ENCODE measurements at places on chromosomes 7 and 10. TPM values are rescaled to one million over a fixed set of nuclear protein-coding genes. Genes with fewer than 3 reads are reported as not detected.

Gene DPYSL4
- 32.5 TPM for total RNA-seq

Gene OLAH
- total RNA-seq: 0.26 TPM

Gene FGL2
- total RNA-seq: 1.7 TPM

Gene AKAP9
- 36.0 TPM for total RNA-seq

Gene TRIM4
- total RNA-seq: 22.3 TPM

- DNase-seq: no peak
- no peaks in the 10 kb centered on the region for H3K27me3 ChIP-seq
- H3K27ac ChIP-seq: no peak overlapping the region
- H3K4me3 ChIP-seq: no peak overlapping the region
Measured at GRCh38 chr7:20158684-20159083, 58.5 kb downstream of the MACC1 start.

DNA sequence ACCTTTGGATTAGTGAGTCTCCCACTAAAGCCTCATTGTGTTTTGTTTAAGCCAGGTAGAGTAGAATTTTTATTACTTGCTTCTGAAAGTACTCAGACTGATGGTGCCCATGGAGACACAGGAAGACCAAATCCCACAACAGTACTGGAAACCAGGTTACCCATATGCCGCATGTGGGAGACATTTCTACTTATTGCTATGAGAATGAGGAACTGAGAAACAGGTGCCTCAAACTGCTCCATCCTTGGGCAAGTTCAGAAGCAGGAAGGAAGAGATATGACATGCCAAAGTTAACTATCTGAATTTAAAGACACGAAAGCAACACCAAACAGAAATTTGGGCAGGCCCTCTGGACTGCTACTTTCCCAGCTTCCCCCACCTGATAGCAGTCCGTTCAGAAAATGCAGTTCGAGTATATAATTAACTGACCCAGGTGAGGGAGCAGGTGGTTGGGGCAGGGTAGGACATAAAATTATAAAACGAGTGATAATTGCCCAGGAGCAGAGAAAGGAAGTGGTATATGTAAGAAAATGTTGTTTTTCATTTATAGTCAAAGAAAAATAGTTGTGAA lies 382.3 kb upstream of the MTPN start:
- no peak overlapping the region for H3K4me3 ChIP-seq
- no peaks in the 10 kb centered on the region for H3K4me1 ChIP-seq
- H3K27me3 ChIP-seq: no peaks in the 10 kb centered on the region
- no peaks in the 10 kb centered on the region for H3K36me3 ChIP-seq

DNA sequence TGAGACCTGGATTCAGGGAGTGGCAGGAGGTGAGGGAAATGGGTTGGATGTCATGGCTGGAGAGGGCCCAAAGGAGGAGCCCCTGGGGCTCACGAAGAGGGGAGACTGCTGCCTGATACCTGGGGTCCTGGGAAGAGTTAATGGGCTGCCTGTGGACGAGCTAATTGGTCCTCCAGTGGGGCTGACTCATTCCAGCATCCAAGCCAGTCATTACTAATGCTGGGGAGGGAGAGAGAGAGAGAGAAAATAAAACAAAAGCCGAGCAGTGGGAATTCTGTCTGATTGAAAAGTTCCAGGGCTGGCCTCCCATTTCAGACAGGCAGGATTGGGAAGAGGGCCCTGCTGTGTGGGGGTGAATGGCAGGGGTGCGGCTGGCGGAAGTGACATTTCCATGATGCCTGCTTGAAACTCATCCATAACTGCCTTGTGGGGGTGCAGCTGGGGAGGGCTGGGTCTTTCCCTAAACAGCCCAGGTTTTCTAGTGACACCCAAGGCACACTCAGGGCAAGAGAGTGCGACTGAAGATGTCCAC lies 297.8 kb downstream of the RPS24 start:
- H3K4me3 ChIP-seq: no peak overlapping the region
- H3K36me3 ChIP-seq: peaks cover 2% of the 10 kb centered on the region
- DNase-seq: no peak
- H3K27me3 ChIP-seq: no peaks in the 10 kb centered on the region

DNA sequence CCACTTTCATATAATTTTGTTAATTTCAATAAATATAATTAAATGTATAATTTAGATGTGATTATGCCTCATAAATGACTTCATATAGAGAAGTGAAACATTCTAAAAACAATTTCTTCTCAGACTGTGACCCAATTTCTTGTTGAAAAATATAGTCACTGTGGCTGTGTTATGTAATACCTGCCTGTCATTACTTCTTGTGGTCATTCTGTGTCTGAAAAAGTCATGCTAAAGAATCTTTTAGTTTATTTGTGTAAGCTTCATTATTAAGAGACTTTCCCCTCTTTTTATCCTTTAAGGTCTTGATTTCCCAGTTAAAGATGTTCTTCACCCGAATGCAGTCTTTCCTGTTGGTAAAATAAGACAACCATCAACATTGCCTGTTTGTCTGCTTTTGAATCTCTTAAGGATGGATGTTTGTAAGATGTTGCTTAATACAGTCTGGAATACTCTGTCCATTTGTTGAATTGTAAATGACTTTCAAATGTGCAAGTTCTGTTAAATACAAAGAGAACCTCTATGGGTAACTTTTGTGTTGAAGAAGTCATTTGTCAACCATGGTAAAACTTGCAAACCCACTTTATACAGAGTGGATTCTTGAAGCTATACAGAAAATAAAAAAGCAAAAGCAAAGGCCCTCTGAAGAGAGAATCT lies 16.0 kb downstream of the KAT6B start:
- peaks cover 12% of the 10 kb centered on the region for H3K4me1 ChIP-seq
- DNase-seq: no peak
- peaks cover 41% of the 10 kb centered on the region for H3K36me3 ChIP-seq
- H3K27me3 ChIP-seq: no peaks in the 10 kb centered on the region
- no peak overlapping the region for H3K4me3 ChIP-seq

DNA sequence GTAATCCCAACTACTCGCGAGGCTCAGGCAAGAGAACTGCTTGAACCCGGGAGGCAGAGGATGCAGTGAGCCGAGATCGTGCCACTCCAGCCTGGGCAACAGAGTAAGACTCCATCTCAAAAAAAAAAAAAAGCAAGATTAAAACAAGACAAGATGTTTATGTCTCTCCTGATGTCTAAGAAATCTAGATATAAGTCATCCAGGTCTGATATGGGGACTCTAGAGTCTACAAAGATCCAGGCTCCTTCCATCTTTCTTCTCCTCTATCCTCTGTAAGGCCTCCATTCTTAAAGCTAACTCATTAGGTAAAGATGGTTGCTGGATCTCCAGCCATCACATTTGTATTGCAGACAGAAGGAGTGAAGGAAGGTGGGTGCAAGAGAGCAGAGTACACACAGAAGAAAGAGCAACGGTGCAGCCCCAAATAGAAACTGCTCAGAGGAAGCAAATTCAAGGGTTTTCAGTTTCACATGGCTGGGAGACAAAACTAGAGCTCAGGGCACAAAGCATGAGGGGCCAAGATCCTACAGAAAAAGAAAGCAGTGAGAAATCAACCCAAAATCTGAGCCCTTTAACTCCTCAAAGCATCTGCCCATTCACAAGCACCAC lies 57.6 kb downstream of the USP6NL start:
- peak overlapping the region; percentile 4 for H3K4me3 ChIP-seq
- H3K27me3 ChIP-seq: peaks cover 19% of the 10 kb centered on the region
- no peaks in the 10 kb centered on the region for H3K36me3 ChIP-seq
- peak overlapping the region; percentile 43 for H3K27ac ChIP-seq

GRCh38 chr10:69959911-69960310 lies 92.7 kb upstream of the MACROH2A2 start:
- no peak for DNase-seq
- H3K27me3 ChIP-seq: peaks cover 9% of the 10 kb centered on the region
- no peak overlapping the region for H3K4me3 ChIP-seq
- H3K36me3 ChIP-seq: no peaks in the 10 kb centered on the region

GRCh38 chr10:129322933-129323820 lies 143.9 kb upstream of the MGMT start:
- no peak for DNase-seq
- H3K4me3 ChIP-seq: no peak overlapping the region
- no peaks in the 10 kb centered on the region for H3K36me3 ChIP-seq

DNA sequence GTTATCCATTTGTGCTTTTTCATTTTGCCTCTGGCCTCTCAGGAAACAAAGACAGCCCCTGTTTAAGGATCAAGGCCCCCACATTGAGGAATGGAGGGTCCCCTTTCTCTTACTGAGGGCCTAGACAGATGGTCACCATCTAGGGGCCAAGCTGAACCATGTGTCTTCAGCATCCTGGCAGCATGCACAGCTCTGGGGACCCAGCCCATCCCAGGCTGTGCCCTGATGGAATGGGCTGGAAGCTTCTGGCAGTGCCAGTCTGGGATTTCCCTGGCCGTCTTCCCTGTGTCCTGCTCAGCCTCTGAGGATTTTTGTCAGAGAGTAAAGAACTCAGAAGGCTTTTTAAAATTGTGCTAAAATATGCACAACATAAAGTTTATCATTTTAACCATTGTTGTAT lies 116.8 kb downstream of the ITIH5 start:
- H3K4me1 ChIP-seq: no peaks in the 10 kb centered on the region
- H3K27ac ChIP-seq: no peak overlapping the region
- no peak for DNase-seq
- no peak overlapping the region for H3K4me3 ChIP-seq
- no peaks in the 10 kb centered on the region for H3K36me3 ChIP-seq
- H3K27me3 ChIP-seq: peaks cover 8% of the 10 kb centered on the region

DNA sequence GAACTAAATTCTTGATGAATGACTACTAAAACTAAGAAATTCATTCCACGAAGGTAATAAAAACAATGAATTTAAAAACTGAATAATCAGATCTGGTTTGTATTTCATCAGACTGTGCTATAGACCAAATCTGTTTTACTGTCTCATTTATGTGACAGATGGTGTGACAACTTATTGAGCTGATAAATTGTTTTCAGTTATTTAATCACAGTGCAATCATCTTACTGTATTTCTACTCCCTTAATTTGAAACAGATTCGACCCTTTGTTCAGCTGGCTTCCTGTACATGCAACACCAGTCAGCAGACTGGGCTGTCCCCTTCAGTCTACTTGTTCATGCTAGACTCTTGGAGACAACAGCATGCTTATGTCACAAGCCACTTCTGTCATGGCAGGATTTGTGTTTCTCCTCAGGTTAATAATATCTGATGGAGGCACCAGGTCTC lies 150.9 kb downstream of the MBL2 start:
- H3K36me3 ChIP-seq: no peaks in the 10 kb centered on the region
- no peak overlapping the region for H3K4me3 ChIP-seq
- H3K4me1 ChIP-seq: no peaks in the 10 kb centered on the region
- no peaks in the 10 kb centered on the region for H3K27me3 ChIP-seq
- DNase-seq: no peak
- no peak overlapping the region for H3K27ac ChIP-seq

GRCh38 chr10:3954615-3955014 lies 169.6 kb upstream of the KLF6 start:
- H3K27me3 ChIP-seq: no peaks in the 10 kb centered on the region
- no peak overlapping the region for H3K27ac ChIP-seq
- peaks cover 15% of the 10 kb centered on the region for H3K4me1 ChIP-seq
- no peak for DNase-seq
- H3K4me3 ChIP-seq: no peak overlapping the region

DNA sequence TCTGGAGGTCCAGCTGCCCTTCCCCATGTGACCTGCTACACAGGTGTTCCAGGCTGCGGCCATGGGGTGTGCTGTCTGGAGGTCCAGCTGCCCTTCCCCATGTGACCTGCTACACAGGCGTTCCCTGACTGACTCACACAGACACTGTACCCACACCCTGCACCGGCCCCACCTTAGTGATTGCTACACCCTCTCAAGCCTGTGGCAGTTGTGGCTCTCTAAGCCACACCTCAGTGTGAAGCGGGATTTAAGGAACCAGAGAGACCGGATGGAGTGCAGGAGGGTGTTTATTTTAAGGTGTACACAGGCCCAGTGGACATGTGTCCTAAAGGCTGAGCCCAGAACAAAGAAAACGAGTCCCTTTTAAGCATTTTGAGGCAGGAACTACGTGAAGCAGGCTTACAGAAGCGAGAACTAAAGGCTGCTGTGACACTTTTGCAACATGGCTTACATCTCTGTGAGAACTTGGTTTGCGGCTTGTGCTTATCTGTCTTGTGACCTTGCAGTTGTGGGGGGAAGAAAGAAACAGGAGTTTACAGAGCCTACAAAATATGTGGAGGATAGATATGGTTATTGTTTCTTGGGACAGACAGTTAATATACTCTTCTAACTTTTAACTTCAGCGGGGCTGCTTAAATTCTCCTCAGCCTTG lies 326.4 kb downstream of the PAXIP1 start:
- H3K4me1 ChIP-seq: no peaks in the 10 kb centered on the region
- no peak overlapping the region for H3K4me3 ChIP-seq
- no peaks in the 10 kb centered on the region for H3K36me3 ChIP-seq
- DNase-seq: no peak
- no peak overlapping the region for H3K27ac ChIP-seq

- H3K36me3 ChIP-seq: no peaks in the 10 kb centered on the region
- no peak overlapping the region for H3K27ac ChIP-seq
- H3K27me3 ChIP-seq: peaks cover 5% of the 10 kb centered on the region
- no peak for DNase-seq
- no peak overlapping the region for H3K4me3 ChIP-seq
Measured at GRCh38 chr10:49324711-49325110, 25.7 kb downstream of the C10orf71 start.

DNA sequence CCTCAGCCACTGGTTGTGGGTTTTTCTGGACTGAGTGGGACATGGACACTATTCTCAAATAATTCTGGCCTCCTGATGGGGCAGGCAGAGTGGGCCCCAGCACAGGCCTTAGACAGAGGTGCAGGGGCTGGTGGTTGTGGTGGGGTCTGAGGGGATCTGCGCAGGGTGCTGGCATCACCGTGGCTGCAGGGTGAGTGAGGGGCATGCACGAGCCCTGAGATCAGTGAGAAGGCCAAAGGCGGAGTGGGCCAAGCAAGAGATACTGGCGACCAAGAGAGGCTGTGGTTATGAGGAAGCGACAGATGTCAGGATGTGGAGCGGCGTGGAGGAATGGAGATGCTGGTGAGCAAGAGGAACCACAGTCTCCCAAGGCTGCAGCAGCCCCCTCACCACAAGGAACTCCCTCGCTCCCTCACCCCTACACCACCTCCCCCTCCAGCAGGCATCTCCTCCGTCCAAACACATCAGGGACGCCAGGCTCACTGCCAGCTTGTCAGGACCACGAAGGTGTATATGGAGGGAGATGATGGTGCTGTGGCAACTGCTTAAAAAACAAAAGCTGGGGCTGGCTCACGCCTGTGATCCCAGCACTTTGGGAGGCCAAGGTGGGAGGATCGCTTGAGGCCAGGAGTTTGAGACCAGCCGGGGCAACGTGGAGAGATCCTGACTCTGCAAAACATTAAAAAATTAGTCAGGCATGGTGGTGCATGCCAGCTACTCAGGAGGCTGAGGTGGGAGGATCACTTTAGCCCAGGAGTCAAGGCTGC lies 9.6 kb downstream of the PRF1 start:
- no peak overlapping the region for H3K27ac ChIP-seq
- peaks cover 40% of the 10 kb centered on the region for H3K4me1 ChIP-seq
- H3K27me3 ChIP-seq: peaks cover 6% of the 10 kb centered on the region
- peaks cover 26% of the 10 kb centered on the region for H3K36me3 ChIP-seq
- no peak overlapping the region for H3K4me3 ChIP-seq

DNA sequence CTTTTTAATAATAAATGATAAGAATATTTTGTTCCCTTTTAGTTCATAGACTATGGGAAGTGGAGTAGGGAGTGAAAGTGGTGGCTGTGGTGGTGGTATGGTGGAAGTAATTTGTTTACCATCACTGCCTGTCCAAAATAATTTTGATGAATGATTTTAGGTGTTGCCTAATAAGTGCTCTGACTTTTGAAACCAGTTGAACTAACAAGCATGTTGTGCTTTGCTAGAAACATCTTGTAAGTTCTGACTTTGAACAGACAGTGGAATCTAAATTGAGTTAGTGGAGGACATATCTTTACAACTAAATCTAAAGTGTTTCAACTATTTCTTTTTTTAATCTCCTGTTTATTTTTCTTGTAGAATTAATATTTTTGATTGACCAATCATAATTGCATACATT lies 49.7 kb downstream of the ZEB1 start:
- peaks cover 4% of the 10 kb centered on the region for H3K36me3 ChIP-seq
- DNase-seq: no peak
- no peak overlapping the region for H3K27ac ChIP-seq
- H3K4me1 ChIP-seq: peaks cover 15% of the 10 kb centered on the region

Measured in activated CD4-positive, alpha-beta T cell treated with anti-CD3 and anti-CD28 coated beads, Interleukin-2, amount 10 ng/mL, durations not matched to agents 24 days and 14 days (primary cell).